Neural progenitor cell (in vitro differentiated cells): ENCODE measurements at places on chromosomes 2 and 18. TPM values are rescaled to one million over a fixed set of nuclear protein-coding genes. Genes with fewer than 3 reads are reported as not detected.

GRCh38 chr2:133518700-133519344, 49.4 kb downstream of the NCKAP5 start:
- H3K4me1 ChIP-seq = no peaks in the 10 kb centered on the region
- H3K36me3 ChIP-seq = no peaks in the 10 kb centered on the region
- DNase-seq = no peak
- no peaks in the 10 kb centered on the region for H3K27me3 ChIP-seq
- H3K27ac ChIP-seq = no peak overlapping the region

- H3K27ac ChIP-seq = no peak overlapping the region
- no peak for DNase-seq
- no peaks in the 10 kb centered on the region for H3K36me3 ChIP-seq
- no peak overlapping the region for H3K4me3 ChIP-seq
- no peaks in the 10 kb centered on the region for H3K4me1 ChIP-seq
These were observed 7.8 kb upstream of the LCLAT1 start for GRCh38 chr2:30439296-30439695.

- no peak for DNase-seq
- no peak overlapping the region for H3K27ac ChIP-seq
- no peak overlapping the region for H3K4me3 ChIP-seq
- peaks cover 7% of the 10 kb centered on the region for H3K4me1 ChIP-seq
- no peaks in the 10 kb centered on the region for H3K27me3 ChIP-seq
These were observed 115.6 kb downstream of the CTAGE1 start for GRCh38 chr18:22302144-22302543.

- H3K4me1 ChIP-seq = peaks cover 5% of the 10 kb centered on the region
- no peak overlapping the region for H3K27ac ChIP-seq
- H3K36me3 ChIP-seq = no peaks in the 10 kb centered on the region
- H3K27me3 ChIP-seq = no peaks in the 10 kb centered on the region
- H3K4me3 ChIP-seq = no peak overlapping the region
These were observed 155.8 kb downstream of the PTGR3 start for GRCh38 chr18:75053028-75053629.

DNA sequence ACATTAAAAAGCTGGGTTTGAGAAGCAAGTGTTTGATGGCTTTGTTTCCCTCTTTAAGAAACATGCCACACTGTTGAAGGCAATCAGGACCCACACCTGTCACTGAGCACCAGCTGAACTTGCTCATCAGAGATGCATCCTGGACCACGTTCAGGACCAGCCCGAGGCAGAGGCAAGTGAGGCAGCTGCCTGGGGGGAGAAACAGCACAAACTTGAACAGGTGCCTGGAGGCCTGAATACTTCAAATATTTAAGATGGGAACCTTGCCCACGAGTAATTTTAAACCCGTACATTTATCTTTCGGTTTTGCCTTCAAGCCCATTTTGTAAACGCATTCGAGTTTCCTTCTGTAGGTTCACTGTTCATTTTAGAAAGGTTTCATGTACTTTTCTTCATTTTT, 421.3 kb downstream of the NYAP2 start:
- DNase-seq = no peak
- H3K36me3 ChIP-seq = no peaks in the 10 kb centered on the region
- H3K4me1 ChIP-seq = no peaks in the 10 kb centered on the region
- H3K4me3 ChIP-seq = no peak overlapping the region

- H3K27ac ChIP-seq = no peak overlapping the region
- H3K4me3 ChIP-seq = peak overlapping the region; percentile 49
These were observed 1.0 kb downstream of the SPHKAP start for GRCh38 chr2:228180181-228181097.

GRCh38 chr2:5387406-5387805, 304.8 kb upstream of the SOX11 start:
- DNase-seq = no peak
- H3K36me3 ChIP-seq = no peaks in the 10 kb centered on the region
- no peaks in the 10 kb centered on the region for H3K27me3 ChIP-seq
- no peak overlapping the region for H3K27ac ChIP-seq
- H3K4me3 ChIP-seq = no peak overlapping the region

- H3K27ac ChIP-seq = no peak overlapping the region
- no peak overlapping the region for H3K4me3 ChIP-seq
- peaks cover 4% of the 10 kb centered on the region for H3K36me3 ChIP-seq
- no peaks in the 10 kb centered on the region for H3K4me1 ChIP-seq
These were observed 11.4 kb downstream of the ARL6IP6 start for GRCh38 chr2:152729844-152730243.

GRCh38 chr2:33650171-33650570, 51.1 kb upstream of the FAM98A start:
- no peak overlapping the region for H3K4me3 ChIP-seq
- no peak overlapping the region for H3K27ac ChIP-seq
- H3K4me1 ChIP-seq = no peaks in the 10 kb centered on the region

DNA sequence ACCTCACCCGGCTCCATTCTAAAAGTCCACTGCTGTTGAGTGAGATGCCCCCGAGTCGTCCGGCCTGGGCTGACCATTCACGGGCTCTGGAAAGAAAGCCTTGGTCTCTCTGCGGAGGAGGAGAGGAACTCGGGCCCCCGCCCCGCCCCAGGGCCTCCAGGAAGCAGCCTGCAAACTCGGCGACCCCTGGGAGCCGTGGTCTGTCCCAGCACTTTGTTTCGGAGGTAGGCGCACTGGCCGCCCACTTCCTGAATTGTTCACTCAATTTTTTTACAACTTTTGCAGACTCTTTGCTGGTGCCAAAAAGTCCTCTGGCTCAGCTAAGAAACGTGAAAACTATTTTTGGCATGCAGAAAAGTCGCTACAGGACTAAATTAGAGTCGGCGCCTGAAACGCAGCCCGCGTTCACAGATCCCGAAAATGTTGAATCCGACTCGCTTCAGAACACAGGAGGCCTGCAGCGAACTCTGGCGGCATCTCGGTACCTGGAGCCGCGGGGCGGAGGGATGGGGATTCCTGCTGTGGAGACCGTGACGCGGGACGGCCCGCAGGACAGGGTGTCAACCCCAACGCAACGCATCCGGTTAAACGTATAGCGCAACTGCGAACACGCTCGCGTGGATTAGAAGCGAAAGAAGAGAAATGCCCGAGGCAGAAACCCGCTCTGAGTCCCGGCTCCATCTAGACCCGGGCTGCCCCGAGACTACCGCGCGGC, 1.5 kb downstream of the PXDN start:
- peaks cover 46% of the 10 kb centered on the region for H3K27me3 ChIP-seq
- H3K4me3 ChIP-seq = peak overlapping the region; percentile 93
- H3K27ac ChIP-seq = no peak overlapping the region
- peak; percentile 83 for DNase-seq
- no peaks in the 10 kb centered on the region for H3K36me3 ChIP-seq

- H3K27ac ChIP-seq = no peak overlapping the region
- H3K4me1 ChIP-seq = no peaks in the 10 kb centered on the region
- DNase-seq = no peak
- H3K27me3 ChIP-seq = no peaks in the 10 kb centered on the region
- no peaks in the 10 kb centered on the region for H3K36me3 ChIP-seq
These were observed 1.1 kb downstream of the SERPINB2 start for GRCh38 chr18:63888470-63889190.

DNA sequence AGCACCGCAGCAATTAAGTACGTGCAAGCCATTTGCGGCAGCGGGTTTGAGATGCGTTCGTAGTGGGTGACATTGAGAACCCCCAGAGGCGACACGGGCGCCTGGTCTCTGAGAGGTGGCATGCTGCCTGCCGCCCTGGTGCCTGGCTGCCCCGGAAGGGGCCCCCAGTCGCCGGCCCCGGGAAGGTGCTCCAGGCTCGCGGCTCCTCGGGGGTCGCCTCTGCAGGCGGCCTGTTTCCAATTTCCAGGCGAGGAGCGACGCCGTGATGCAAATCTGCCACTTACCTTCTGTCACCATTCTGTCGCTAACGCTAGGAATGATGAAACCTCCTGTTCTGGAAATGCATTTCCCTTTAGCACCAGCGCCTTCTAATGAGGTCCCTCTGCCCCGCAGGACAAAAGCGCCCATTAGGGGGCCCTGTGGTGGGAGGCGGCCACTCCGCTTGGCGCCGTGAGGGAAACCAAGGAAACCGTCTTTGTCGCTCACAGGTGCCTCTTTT, 13.0 kb downstream of the KIF5C start:
- peak overlapping the region; percentile 68 for H3K4me3 ChIP-seq
- H3K27me3 ChIP-seq = no peaks in the 10 kb centered on the region
- no peak overlapping the region for H3K27ac ChIP-seq
- DNase-seq = peak; percentile 71

DNA sequence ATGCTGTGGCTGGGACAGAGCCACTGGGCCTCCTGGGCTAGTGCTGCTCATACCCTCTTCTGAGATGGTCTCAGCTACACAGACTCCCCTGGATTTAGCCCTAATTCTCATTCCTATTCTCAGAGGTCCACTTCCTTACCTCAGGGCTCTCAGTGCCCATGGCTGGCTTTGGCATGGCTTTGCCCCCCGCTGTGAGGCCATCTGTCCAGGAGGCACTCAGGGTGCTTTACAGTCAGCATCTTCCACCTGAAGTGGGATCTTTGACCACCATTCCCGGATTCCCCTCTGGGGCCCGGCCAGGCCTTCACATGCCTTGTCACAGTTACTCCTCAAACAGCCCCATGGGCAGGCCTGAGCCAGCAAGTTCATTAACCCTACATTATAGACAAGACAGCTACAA, 161.8 kb downstream of the CELF4 start:
- H3K27me3 ChIP-seq = no peaks in the 10 kb centered on the region
- H3K4me3 ChIP-seq = no peak overlapping the region
- H3K27ac ChIP-seq = no peak overlapping the region
- H3K4me1 ChIP-seq = peaks cover 1% of the 10 kb centered on the region
- H3K36me3 ChIP-seq = no peaks in the 10 kb centered on the region

- no peak overlapping the region for H3K4me3 ChIP-seq
- DNase-seq = no peak
- no peaks in the 10 kb centered on the region for H3K27me3 ChIP-seq
- no peaks in the 10 kb centered on the region for H3K36me3 ChIP-seq
These were observed 1140.4 kb downstream of the LRP1B start for GRCh38 chr2:140990416-140990815.

- H3K27me3 ChIP-seq = no peaks in the 10 kb centered on the region
- DNase-seq = no peak
- H3K4me1 ChIP-seq = peaks cover 9% of the 10 kb centered on the region
- no peak overlapping the region for H3K4me3 ChIP-seq
These were observed 145.8 kb downstream of the BABAM2 start for GRCh38 chr2:28036307-28036706.

DNA sequence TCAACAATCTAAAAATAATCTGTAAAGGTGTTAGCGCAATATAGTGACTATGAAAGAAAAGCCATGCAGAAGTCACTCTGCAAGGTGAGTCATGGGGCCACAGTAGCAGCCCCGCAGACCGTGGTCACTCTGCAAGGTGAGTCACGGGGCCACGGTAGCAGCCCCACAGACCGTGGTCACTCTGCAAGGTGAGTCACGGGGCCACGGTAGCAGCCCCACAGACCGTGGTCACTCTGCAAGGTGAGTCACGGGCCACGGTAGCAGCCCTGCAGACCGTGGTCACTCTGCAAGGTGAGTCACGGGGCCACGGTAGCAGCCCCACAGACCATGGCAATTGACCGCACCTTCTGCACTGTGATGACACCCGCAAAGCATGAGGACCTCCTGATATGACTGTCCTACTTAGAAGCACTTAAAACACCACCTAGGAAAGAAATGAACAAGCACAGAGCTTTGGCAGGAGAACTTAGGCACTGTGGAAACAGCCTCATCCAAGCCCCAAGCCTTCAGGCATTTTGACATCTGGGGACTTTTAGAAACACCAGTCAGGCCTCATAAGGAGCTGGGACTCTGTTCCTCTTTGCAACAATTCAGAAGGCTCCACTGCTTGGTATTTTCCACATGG, 70.1 kb downstream of the LDLRAD4 start:
- no peaks in the 10 kb centered on the region for H3K36me3 ChIP-seq
- no peaks in the 10 kb centered on the region for H3K27me3 ChIP-seq
- no peaks in the 10 kb centered on the region for H3K4me1 ChIP-seq
- no peak overlapping the region for H3K27ac ChIP-seq
- no peak for DNase-seq

DNA sequence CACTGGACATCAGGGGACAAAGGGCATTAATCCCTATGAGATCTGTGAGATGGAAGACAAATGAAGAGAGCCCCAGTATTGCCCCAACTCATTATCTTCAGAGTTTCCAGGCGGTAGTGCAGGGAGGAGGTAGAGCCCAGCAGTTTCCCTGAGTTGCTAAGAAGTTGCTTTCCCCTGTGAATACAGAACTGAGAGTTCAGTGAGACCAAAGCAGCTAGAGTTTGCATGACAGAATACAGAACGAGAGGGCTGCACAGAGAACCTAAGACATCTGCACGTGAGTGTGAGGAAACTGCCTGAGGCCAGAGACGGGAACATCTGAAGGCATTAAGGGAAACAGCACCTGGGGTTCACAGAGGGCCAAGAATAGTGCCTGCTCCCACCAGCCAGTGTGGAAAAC, 18.1 kb upstream of the PGAP1 start:
- peaks cover 17% of the 10 kb centered on the region for H3K4me1 ChIP-seq
- no peaks in the 10 kb centered on the region for H3K36me3 ChIP-seq
- no peak overlapping the region for H3K4me3 ChIP-seq

GRCh38 chr18:845152-845819, 33.2 kb upstream of the YES1 start:
- no peak overlapping the region for H3K27ac ChIP-seq
- H3K27me3 ChIP-seq = peaks cover 25% of the 10 kb centered on the region
- no peak for DNase-seq

DNA sequence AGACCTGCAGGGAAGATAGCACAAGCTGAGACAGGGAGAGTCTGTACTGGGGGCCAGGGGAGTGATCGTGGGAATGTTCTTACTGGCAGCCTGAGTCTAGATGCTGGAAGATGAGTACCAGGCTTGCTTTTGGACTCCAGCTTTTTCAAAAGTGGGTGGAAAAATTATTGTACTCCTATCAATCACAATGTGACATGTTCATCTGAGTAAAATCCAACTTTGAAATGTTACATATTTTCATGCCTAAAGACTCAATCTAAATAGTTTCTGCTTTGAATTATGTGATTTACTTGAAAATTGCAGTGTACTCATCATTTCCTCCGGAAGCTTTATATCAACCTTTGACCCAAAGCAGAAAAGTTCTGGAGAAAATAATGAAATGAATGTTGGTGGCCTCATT, 49.7 kb upstream of the ST3GAL5 start:
- peaks cover 15% of the 10 kb centered on the region for H3K4me1 ChIP-seq
- DNase-seq = no peak
- no peaks in the 10 kb centered on the region for H3K27me3 ChIP-seq
- H3K4me3 ChIP-seq = no peak overlapping the region
- H3K36me3 ChIP-seq = no peaks in the 10 kb centered on the region
- no peak overlapping the region for H3K27ac ChIP-seq

GRCh38 chr2:85133751-85134254, 611 bp downstream of the TCF7L1 start:
- DNase-seq = no peak
- H3K4me1 ChIP-seq = peaks cover 24% of the 10 kb centered on the region
- H3K27me3 ChIP-seq = peaks cover 27% of the 10 kb centered on the region
- H3K4me3 ChIP-seq = peak overlapping the region; percentile 76
- H3K36me3 ChIP-seq = no peaks in the 10 kb centered on the region

- H3K27ac ChIP-seq = no peak overlapping the region
- no peaks in the 10 kb centered on the region for H3K27me3 ChIP-seq
- DNase-seq = no peak
These were observed 14.4 kb downstream of the EFR3B start for GRCh38 chr2:25056098-25056821.

DNAJC27 gene
- 11.0 and 19.1 TPM in 2 replicates for total RNA-seq

SERPINB4 gene
- total RNA-seq = not detected in 2 replicates

MRPS9 gene
- total RNA-seq = 61.4 and 78.0 TPM in 2 replicates

MBP gene
- total RNA-seq = 0.64 and 2.1 TPM in 2 replicates

RIT2 gene
- total RNA-seq = not detected in 2 replicates

IKZF2 gene
- total RNA-seq = 29.3 and 29.7 TPM in 2 replicates

ARHGAP28 gene
- 19.1 and 25.7 TPM in 2 replicates for total RNA-seq

MAP3K19 gene
- total RNA-seq = not detected in 2 replicates

TTC39C gene
- 26.1 and 27.6 TPM in 2 replicates for total RNA-seq
